ENCODE measurements at places on chromosomes 4 and X.

GRCh38 chr4:2944091-2944482 lies 19.1 kb downstream of the NOP14 start:
- no peak for DNase-seq

- no peak for DNase-seq
Measured at GRCh38 chr4:187128222-187128621, 404.6 kb upstream of the FAT1 start.

DNA sequence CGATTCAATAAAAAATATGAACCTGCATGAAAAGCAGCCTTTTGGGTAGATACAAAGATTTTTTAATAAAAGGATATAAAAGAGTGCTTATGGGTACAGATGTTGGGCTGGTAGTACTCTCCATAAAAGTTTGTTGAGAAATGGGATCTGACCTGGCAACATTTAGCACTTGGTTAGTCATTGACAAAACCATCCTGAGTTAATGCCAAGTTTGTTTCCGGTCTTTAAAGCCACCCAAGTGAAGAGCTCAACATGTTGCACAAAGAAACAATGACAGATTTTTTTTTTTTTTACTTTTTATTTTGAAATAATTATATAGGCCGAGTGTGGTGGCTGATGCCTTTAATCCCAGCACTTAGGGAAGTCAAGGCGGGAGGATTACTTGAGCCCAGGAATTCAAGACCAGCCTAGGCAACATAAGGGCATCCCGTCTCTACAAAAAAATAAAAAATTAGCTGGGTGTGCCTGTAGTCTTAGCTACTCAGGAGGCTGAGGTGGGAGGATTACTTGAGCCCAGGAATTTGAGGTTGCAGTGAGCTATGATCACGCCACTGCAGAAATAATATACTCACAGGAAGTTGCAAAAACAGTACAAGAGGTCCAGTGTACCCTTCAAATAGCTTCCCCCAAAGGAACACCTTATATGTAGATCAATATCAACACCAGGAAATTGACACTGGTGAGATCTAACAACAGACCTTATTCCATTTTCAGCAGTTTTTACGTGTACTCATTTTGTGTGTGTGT lies 16.6 kb downstream of the CHST7 start:
- DNase-seq, result no peak

DNA sequence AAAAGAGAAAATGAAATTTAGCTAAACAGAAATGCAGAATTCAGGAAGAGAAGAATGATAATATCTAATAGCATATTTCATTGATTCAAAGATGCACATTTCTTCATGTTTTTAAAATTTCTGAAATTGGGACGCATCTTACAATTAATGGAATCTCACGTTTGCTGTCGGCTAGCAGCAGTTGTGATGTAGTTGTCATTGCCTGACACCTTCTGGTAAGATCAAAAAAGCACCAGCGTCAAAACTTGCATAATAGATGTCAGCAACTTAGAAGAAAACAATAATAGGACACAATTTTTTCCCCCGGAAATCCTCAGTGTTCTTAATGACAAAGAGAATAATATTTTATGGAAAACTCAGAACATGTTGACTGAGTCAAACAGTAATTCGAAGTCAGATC lies 29.8 kb upstream of the SLC7A3 start:
- DNase-seq, result no peak

- DNase-seq, result no peak
Measured at GRCh38 chr4:153472122-153473037, 6.2 kb downstream of the TMEM131L start.
